ENCODE measurements at places on chromosomes 2 and 18. TPM values are rescaled to one million over a fixed set of nuclear protein-coding genes. Genes with fewer than 3 reads are reported as not detected.
A peak's percentile ranks its signal among the peaks of the same experiment; 100 is the strongest.

DNA sequence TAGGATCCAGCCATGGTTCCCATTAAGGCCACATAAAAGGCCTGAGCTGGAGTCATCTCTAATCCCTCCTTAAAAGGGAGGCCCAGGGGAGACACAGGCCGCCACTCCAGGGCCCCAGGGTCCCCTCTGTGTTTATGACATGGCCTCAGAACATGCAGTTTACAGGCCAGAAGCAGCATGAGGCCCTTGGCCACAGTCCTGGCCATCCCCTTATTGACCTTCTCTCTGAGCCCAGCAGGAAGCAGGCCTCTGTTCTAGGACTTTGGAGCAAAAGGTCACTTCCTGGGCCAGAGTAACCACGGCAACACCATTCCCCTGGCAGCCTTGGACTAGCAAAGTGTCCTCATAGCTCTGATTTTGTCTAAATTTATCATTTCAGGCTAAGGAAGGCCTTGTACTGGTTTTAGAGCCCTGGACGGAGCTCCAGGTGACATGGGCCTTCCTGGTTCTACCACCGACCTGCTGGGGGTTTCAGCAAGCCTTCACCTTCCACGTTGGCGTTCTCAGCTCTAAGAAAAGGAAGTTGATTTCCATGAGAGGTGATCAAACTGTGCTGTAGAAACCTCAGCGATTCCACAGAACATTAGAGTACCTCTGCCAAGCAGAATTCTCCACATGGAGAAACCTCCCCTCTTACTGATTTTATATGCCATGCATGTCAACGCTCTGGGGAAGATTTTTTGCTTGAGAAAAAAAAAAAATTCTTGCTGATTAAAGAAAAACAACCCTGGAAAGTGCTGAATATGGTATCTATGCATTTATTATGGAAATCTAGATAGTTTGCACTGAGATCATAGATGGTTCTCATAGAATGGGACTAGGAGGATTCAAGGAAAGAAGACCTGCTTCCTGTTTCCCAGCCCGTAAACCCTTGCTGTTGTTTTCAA, 53.7 kb downstream of the HS1BP3 start:
- DNase-seq = peak; percentile 91

GRCh38 chr2:238158018-238158508, 707 bp upstream of the ERFE start:
- no peak for DNase-seq

DNA sequence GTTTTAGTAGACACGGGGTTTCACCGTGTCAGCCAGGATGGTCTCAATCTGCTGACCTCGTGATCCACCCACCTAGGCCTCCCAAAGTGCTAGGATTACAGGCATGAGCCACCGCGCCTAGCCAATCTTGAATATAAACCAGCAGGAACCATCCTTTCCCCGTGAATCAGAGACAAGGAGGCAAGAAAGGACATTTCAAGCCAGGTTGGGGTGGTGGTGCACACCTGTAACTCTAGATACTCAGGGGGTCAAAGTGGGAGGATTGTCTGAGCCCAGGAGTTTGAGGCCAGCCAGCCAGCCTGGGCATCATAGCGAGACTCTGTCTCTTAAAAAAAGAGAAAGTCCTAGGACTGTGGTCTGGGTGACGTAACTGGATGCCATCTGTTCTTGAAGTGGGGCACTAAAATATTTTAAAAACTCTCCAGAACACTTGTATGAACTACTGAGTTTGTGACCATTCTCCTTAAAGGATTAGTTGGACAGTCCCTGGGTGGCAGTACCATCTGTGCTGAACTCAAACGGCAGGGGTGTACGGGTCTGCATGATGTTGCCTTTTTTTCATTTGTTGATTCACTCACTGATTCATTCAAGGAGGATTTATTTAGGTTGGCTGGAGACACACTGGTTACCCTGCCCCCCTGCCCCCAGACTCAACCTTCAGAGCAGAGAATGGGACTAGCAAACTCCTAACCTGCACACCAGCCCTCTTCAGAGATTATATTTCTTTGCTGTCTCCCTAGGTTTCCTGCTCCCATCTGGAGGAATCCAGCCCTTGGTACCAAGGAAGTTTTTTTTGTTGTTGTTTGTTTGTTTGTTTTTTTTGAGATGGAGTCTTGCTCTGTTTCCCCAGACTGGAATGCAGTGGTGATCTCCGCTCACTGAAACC, 2.9 kb upstream of the TLX2 start:
- DNase-seq = peak; percentile 19

- DNase-seq = peak; percentile 74
Observed at GRCh38 chr2:96407041-96407918, 71.7 kb downstream of the NCAPH start.

Gene FBXO41
- 0.77 TPM for total RNA-seq

- no peak for DNase-seq
Observed at GRCh38 chr18:53411511-53411910, 813.0 kb downstream of the MBD2 start.

GRCh38 chr2:95047629-95048510, 22.4 kb downstream of the MAL start:
- no peak for DNase-seq

GRCh38 chr2:110828330-110828729, 96.0 kb downstream of the ACOXL start:
- DNase-seq = peak; percentile 3

- DNase-seq = no peak
Observed at GRCh38 chr18:38933910-38934510, 1368.4 kb upstream of the CELF4 start.

GRCh38 chr2:133063775-133064174, 393.8 kb upstream of the LYPD1 start:
- peak; percentile 61 for DNase-seq

- no peak for DNase-seq
Observed at GRCh38 chr2:96452053-96452452, 53.1 kb downstream of the NEURL3 start.

Gene TMEM169
- total RNA-seq = 0.26 TPM

- peak; percentile 75 for DNase-seq
Observed at GRCh38 chr2:40218679-40219078, 233.2 kb downstream of the SLC8A1 start.

DNA sequence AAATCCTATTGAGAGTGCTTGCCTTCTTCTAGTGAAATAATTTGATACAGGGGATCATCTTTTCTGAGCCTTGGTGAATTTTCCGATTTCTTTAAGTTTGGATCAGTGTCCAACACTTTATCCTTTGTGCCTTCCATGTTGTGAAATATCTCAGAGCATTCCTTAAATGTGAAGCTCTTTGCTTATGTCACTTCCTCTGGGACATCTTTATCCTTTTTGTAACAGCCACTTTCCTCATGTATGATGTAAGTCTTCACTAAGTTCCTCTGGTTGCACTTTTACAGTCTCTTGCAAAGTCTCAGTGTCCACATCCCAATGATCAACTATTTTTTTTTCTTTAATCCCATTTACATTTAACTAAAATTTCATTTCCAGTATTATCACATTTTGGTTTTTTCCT, 254.2 kb downstream of the EN1 start:
- DNase-seq = no peak
